ENCODE measurements at places on chromosomes 2 and 18. TPM values are rescaled to one million over a fixed set of nuclear protein-coding genes. Genes with fewer than 3 reads are reported as not detected.

The GPR75 gene
- total RNA-seq: 0.94 TPM

The NEURL3 gene
- total RNA-seq: 0.34 TPM

The C2orf15 gene
- not detected for total RNA-seq

The RAX gene
- total RNA-seq: not detected

The TEX44 gene
- total RNA-seq: not detected

The UGT1A4 gene
- not detected for total RNA-seq

The CEP192 gene
- 18.4 TPM for total RNA-seq

The MC5R gene
- total RNA-seq: not detected

The NAPG gene
- total RNA-seq: 25.1 TPM

The CXCR4 gene
- total RNA-seq: 17.2 TPM
